ENCODE measurements at places on chromosomes 5 and 9.

DNA sequence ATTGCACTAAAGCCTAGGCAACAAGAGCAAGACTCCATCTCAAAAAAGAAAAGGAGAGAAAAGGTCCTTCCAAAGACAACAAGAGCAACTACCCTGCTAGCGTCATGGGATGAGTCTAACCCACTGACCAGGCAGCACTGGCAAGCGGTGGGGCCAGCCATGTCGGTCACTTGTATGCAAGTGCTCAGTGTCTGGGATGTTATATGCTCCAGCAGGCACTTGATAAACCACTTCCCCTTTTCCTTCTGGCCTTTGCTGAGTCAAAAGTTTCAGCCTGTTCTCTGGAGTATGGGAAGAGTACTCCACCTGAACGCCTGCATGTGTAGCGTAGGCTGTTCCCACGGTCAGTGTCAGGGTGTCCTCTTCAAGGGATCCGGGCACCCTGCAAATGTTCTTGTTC, 9.2 kb upstream of the MXD3 start:
- no peak for DNase-seq

DNA sequence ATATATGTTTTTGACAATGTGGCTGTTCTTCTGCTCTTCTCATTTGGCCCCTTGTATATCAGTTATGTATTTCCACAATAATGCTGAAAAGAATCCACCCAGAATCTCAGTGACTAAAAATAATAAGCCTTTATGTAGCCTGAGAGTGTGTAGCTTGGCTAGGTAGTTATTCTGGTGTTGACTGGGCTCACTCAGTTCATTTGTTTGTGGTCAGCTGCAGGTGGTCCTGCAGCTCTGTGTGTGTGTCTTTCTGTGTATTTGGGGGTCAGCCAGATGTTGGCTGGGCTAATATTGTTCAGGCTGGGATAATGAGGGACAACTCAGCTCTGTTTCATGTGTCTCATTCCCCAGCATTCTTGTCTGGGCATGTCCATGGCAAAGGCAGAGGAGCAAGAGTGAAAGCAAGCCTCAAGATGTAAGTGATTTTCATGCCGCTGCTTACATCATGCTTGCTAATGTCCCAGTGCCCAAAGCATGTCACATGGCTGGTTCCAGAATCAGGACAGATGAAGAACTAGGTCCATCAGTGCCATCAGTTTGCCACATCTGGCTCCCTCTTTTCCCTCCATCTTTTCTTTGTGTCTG, 162.8 kb downstream of the KCTD16 start:
- no peak for DNase-seq

GRCh38 chr9:5549658-5550650, 39.6 kb downstream of the PDCD1LG2 start:
- DNase-seq, result no peak

GRCh38 chr9:19440823-19441580, 32.2 kb downstream of the ACER2 start:
- DNase-seq, result no peak

DNA sequence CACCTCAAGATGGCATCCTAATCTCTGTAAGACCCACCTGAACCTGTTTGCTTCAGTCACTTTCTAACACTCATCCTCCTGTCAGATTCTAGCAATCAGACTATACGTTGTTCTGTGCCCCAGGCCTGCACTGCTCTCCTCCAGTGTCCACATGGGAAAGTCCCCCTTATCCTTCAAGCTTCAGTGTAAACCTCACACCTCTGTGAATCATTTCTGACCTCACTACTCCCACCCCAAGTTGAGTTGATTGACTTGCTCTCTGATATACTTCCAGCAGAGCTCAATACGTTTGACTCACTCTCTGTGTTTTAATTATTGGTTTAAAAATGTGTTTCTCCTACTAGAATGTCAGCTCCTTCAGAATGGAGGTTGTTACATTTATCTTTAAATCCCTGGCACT, 240.2 kb downstream of the FBXL17 start:
- no peak for DNase-seq

DNA sequence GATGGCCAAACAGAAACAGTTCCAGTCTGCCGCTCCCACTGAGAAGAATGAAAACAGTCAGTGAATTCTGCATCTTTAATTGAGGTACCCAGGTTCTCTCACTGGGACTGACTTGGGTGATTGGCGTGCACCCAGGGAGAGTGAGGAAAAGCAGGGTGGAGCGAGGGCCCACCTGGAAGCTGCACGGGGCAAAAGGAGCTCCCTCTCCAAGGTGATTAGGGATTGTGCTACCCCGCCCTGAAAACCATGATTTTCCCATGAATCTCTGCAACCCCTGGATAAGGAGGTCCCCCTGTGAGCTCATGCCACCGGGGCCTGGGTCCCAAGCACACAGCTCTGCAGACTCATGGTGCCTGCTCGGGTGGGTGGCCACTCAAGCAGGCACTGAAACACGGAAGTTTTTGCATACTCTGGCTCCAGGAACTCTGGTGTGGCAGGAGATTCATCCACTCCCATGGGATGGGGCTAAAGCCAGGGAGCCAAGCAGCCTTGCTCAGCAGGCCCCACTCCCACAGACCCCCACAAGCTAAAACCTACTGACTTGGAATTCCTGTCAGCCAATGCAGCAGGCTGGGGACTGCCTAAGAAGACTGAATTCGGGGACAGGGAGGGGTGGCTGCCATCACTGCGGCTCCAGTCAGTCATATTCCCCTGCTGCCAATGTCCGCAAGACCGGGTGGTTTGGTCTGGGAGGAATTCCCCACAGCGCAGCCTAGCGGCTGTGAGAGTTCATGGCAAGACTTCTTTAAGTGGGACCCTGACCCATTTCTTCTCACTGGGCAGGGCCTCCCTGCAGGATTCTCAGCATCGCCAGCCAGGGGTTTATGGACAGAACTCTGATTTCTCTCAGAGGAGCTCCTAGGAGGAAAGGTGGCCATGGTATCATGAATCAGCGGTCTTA, 652.2 kb upstream of the RGMB start:
- DNase-seq, result no peak

GRCh38 chr5:14742498-14742897, 78.0 kb downstream of the OTULIN start:
- no peak for DNase-seq

DNA sequence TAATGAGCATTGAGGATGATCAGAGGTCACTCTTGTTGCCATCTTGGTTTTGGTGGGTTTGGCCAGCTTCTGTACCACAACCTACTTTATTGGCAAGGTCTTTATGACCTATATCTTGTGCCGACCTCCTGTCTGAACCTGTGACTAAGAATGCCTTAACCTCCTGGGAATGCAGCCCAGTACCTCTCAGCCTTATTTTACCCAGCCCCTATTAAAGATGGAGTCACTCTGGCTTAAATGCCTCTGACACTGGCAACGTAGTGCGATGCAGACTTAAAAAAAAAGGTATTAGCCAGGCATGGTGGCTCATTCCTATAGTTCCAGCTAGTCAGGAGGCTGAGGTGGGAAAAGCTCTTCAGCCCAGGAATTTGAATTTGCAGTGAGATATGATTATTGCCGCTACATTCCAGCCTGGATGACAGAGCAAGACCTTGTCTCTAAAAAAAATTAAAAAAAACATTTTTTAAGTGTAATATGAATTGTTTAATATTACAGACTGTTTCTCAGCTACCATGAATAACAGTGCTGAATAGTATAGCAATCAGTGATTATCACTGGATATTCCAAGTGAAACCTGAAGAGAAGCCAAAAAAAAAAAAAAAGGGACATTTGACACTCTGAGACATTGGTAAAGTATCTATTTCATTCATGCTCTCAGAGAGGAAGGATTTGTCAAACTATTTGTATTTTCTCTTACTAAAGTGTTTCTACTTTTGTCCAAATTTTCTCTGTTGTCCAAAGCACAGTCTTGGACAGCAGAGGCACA, 18.3 kb upstream of the STOM start:
- DNase-seq, result no peak

GRCh38 chr9:79470954-79471353, 100.8 kb upstream of the TLE4 start:
- no peak for DNase-seq

DNA sequence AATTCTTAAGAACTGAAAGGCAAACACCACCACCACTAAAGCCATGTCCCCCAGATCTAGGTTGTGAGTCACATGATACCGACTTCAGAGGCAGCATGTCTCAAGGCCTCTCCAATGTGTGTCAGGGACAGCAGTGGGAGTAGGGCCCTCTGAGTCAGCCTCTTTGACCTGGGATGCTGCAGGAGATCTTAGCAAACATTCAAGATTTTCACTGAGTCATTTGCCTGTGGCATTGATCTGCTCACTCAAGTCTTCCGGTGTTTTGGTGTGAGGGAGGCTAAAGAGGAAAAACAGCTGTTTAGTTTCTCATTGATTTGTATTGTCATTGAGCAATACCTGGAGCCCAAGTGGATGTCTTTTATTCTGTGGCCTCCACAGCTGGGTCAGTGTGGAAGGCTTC, 36.1 kb downstream of the TMC1 start:
- DNase-seq, result peak; percentile 61

DNA sequence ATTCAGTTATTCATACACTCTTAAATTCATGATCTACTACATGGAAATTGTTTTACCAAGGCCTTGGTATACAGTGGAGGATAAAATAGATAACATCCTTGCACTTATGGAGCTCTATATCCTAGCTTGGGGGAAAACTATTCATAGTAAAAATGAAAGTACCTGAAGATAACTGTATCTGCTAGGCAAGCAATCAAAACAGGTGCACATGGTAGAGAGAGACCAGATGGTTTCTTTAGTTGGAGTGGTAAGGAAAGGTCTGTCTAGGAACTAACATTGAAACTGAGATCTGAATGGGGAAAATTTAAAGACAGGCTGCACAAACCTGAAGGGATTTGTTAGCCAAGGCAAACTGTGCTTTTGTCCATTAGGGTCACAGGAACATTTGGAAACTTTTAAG, 11.1 kb upstream of the SLCO4C1 start:
- DNase-seq, result no peak

GRCh38 chr5:154849791-154850201, 607 bp downstream of the FAXDC2 start:
- DNase-seq, result no peak

GRCh38 chr5:171676286-171676944, 109.2 kb upstream of the SMIM23 start:
- DNase-seq, result no peak

- no peak for DNase-seq
Observed at GRCh38 chr9:14372437-14373335, 58.7 kb upstream of the NFIB start.

DNA sequence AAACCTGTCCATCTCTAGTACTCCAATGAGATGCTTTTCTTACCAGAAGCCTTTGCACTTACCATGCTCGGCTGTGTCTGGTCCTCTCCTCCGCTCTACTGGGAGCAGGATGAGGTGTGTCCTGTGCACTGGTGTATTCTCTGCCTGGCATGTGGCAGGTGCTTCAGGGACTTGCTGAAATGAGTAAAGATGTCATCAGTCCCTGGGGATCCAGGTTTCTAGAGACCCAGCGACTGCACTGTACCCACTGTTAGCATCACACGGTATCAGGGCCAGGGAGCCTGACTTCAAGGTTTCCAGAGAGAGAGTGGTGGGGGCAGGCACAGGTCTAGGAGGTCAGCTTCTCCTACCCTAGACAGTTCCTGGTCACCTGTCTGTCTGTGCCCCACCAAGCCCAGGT, 10.5 kb downstream of the PTTG1 start:
- DNase-seq, result no peak

DNA sequence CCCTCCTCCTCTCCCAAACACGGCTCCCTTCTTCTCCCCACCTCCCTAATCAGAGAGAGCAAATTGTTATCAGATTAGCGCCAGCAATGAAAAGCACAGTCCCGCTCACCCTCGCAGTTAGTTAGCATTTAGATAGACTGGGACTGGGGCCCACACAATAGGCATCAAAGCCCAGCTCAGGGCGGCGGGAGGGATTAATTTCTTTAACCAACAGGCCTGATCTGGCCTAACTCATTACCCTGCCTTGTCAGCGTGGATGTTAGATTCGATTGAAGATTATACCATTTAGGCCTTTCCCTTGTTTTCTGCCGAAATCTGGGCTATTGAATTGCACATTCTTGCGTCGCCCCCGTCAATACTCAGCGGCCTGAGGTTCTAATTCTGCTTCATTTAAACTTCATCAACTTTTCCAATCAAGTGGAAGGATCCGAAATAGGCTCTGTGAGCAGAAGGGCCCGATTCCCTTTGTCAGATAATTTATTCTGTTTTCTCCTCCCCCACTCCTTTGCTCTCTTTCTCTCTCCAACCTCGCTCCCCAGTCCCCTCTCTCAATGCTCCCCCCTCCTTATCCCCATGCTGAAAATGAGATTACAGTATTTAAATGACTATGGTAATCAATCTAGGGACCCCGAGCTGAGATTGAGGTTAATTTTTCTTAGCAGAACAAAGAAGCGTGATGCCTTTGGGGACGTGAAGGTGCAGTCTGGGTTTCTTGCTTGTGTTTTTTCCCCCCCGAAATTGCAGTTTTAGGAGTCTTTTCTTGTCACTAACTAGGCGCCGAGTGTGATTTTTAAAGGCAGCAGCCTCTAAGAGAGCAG, 15.1 kb downstream of the CFAP77 start:
- DNase-seq, result no peak

- DNase-seq, result no peak
Observed at GRCh38 chr5:39274398-39275085, 55.2 kb upstream of the FYB1 start.

DNA sequence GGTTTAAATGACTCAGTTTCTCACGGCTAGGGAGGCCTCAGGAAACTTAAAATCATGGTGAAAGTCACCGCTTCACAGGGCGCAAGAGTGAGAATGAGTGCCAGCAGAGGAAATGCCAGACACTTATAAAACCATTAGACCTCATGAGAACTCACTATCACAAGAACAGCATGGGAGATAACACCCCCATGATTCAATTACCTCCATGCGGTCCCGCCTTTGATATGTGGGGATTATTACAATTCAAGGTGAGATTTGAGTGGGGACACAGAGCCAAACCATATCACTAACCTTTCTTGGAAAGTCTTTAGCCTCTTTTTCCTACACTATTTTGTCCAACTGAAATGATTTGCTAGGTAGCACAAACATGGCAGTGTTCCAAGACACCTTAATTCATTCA, 533.9 kb upstream of the NUDT12 start:
- DNase-seq, result no peak

DNA sequence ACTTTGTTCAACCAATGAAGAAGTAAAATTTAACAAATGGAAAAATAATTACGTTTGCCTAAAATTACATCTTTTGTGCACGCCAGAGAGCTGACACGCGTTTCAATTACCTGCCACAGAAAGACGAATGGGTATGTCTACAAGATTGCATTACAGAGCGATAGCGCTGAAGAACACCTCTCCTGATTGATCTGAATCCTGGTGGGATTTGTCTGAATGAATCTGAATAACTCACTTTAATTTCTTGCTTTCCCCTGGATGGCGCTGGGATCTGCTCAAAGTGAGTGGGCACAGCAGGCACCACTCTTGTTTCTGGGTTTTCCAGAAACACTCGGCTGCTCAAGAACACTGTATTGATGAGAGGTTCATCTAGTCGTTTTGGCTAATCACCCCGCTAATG, 148.8 kb upstream of the TBC1D2 start:
- DNase-seq, result no peak

DNA sequence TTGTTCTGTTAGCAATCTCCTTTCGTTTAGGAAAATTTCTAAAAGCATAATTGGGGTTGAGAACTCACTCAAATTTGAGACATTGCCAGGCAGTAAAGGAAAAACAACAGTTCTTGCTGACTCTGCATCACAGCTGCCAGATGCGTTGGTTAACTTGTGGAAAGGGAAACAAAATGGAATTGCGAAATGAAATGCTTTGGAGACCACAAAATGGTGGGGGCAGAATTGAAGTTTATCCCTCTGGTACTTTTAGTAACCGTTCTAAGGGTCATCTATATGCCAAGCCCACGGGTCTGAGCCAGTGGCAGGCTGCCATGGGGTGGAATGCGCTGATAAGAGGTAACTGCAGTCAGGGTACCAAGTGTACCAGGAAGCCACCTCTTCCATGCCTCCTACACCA, 28.6 kb upstream of the SELENOP start:
- DNase-seq, result no peak

GRCh38 chr9:120859361-120859760, 16.6 kb upstream of the PSMD5 start:
- DNase-seq, result no peak
